ENCODE measurements at places on chromosomes 6 and 20.
A peak's percentile ranks its signal among the peaks of the same experiment; 100 is the strongest.

- no peak for DNase-seq
Observed at GRCh38 chr6:35857853-35858252, 52.7 kb downstream of the LHFPL5 start.

GRCh38 chr20:59664421-59664941 is 60.1 kb downstream of the PHACTR3 start:
- DNase-seq = no peak

DNA sequence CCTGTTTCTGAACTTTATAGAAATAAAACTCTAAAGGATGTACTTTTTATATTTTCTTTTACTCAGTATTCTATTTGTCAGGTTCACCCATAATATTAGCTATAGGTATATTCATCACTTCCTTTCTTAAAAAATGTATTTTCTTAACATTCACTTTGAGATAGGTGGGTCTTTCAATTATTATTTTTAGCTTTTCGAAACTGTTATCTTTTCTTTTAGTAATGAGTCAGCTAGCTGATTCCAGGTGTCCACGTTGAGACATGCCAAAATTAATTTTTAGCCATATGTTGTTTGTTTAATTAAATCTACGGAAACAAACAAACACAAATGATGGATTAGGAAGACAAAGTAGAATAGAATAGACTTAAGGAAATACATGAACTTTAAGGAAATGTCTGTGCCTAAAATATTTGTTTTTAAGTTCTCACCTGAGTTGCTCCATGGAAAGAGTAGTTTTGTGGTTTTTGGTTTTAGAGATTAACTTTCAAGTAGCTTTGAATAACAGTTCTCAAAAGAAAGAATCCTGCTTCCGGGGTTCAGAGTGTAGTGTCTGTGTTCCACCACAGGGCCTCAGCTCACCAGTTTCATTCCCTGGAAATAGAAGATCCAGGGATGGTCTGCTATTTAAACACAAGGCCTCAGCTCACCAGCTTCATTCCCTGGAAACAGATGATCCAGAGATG is 435.0 kb downstream of the HAO1 start:
- no peak for DNase-seq

- DNase-seq = peak; percentile 41
Observed at GRCh38 chr6:87473419-87473903, 687 bp downstream of the SLC35A1 start.

DNA sequence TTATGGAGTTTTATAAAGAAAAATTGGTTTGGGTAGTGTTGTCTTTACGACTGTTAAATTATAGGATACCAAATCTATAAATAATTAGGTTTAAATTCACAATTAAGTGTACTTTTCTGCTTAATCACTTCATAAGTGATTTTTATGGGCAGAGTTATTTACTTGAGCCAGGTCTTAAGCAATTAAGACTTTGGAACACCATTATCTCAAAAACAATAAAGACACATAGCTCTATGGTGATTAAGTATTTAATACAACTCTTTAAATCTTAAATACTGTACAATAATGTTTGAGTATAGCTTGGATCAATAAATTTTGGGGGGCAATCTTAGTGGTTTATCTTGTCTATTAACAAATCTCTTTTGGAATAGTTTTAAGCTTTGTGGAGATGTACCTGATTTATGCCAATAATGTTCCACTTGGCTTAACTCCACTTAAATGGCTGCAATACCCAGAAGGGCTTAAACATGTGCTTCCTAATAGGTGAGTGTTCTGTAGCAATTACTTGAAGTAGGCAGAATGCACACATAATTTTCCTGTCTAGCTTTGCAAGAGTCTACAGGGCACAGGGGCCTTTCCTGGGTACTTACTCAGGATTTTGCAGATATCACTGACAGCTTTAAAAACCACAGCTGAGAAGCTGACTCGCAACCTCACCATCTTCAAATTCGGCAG is 7.5 kb downstream of the FERMT1 start:
- DNase-seq = no peak

- no peak for DNase-seq
Observed at GRCh38 chr6:149031859-149032598, 285.2 kb downstream of the UST start.

- no peak for DNase-seq
Observed at GRCh38 chr6:167946604-167947003, 50.9 kb upstream of the KIF25 start.

GRCh38 chr20:46215913-46216707 is 92.2 kb downstream of the CDH22 start:
- no peak for DNase-seq

- DNase-seq = peak; percentile 56
Observed at GRCh38 chr6:13302751-13303667, 25.3 kb downstream of the TBC1D7 start.

DNA sequence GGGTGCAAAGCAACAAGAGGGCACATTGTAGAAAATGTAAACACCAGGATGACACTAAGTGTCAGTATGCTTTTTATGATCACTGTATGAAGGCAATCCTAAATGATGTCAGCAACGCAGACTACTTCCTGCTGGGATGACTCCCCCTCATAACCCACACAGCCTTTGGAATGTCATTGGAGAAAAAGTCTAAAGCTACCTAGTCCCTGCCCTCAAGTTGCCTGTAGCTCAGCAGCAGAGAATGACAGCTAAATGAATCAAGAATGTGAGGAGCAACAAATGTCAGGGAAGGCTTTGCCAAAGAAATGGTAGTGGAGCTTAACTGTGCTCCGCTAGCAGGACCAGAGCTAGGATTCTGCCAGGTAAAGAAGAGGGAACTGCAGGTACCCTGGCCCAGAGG is 555.6 kb downstream of the CD83 start:
- no peak for DNase-seq

DNA sequence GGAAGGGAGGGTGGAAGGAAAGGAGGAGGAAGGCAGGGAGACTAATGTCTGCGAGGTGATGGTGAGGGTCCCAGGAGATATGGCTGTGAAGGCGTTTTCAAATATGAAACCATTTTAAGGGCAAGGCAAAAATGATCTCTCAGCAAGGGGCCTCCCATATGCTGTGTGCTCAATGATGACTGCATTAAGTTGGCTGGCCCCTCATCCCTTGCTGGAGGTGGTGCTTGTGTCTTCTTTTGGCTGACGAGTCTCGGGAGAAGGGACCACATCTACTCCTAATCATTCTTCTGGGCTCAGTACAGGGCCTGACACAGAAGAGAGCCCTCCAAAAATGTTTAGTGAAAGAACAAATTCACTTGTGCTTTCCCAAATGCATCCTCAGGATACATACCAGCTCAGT is 23.0 kb upstream of the MRPS18A start:
- DNase-seq = no peak

- no peak for DNase-seq
Observed at GRCh38 chr6:158158123-158158522, 9.9 kb downstream of the SERAC1 start.

DNA sequence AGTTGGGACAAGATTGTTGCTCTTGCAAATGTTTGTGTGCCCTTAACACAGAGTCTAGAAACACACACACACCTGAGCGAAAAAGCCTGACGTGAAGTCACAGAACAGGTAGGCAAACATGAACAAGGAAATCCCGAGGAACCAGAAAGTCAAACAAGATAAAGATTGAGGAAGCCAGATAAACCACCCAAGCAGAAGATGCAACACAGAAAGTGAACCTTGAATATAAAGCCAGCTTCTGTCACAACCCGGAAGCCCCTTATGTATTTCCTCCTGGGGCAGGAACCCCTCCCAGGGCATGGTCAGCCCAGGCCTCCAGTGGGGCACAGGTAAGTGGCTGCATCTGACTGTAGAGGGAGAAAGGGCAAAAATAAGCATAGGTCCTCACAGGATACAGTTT is 158.2 kb upstream of the SUPT3H start:
- no peak for DNase-seq

GRCh38 chr6:136764517-136764993 is 27.7 kb downstream of the MAP3K5 start:
- no peak for DNase-seq

DNA sequence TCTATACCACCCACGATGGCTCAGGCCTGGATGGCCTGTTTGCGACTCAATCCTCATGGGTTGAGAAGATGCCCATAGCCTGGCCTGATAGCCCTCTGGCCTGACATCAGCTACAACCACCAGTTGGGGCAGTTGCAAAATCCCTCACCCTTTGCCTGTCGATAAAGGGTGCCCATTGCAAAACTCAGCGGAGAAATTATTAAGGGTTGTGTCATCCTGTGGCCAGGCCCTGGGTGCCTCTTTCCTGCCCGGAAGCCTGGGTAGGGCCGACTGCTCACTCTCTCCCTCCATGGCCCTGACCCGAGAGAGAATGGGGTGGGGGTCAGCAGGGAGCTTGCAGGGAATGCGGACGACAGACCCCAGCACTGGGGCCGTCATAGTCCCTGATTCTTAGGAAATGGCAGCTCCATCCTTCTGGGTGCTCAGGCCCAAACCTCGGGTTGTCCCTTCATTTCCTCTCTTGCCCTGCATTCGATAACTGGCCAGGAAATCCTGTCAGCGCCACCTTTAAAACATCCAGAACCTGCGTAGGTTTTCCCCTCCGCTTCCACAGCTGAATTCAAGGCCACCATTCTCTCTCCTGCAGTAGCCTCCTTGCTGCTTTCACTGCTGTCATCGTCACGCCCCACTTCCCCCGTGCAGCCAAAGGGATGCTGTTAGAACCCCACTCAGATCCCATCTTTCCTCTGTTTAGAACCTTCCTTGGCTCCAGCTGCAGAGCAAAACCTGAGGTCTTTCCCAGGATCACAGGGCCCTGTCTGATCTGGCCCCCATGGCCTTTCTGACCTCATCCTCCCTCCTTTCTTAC is 31.1 kb downstream of the CEBPB start:
- no peak for DNase-seq

GRCh38 chr6:89768324-89768723 is 51.3 kb downstream of the MDN1 start:
- DNase-seq = no peak

- DNase-seq = no peak
Observed at GRCh38 chr6:132132924-132133639, 181.9 kb upstream of the CCN2 start.

GRCh38 chr6:107692351-107692750 is 131.8 kb downstream of the SCML4 start:
- DNase-seq = no peak

GRCh38 chr6:134258849-134259306 is 59.0 kb downstream of the SGK1 start:
- DNase-seq = no peak

GRCh38 chr20:48186915-48187314 is 401.6 kb upstream of the SULF2 start:
- DNase-seq = no peak

- DNase-seq = peak; percentile 57
Observed at GRCh38 chr20:62730481-62730880, 21.8 kb downstream of the NTSR1 start.

- DNase-seq = no peak
Observed at GRCh38 chr6:167208819-167209576, 51.2 kb upstream of the GPR31 start.

GRCh38 chr6:96659084-96659845 is 96.3 kb downstream of the FHL5 start:
- no peak for DNase-seq

- no peak for DNase-seq
Observed at GRCh38 chr20:6940048-6940447, 172.6 kb downstream of the BMP2 start.

- no peak for DNase-seq
Observed at GRCh38 chr6:128491610-128492206, 28.7 kb downstream of the PTPRK start.

- DNase-seq = no peak
Observed at GRCh38 chr20:22807045-22807444, 222.7 kb upstream of the FOXA2 start.

- no peak for DNase-seq
Observed at GRCh38 chr20:52789716-52790115, 182.4 kb upstream of the TSHZ2 start.

DNA sequence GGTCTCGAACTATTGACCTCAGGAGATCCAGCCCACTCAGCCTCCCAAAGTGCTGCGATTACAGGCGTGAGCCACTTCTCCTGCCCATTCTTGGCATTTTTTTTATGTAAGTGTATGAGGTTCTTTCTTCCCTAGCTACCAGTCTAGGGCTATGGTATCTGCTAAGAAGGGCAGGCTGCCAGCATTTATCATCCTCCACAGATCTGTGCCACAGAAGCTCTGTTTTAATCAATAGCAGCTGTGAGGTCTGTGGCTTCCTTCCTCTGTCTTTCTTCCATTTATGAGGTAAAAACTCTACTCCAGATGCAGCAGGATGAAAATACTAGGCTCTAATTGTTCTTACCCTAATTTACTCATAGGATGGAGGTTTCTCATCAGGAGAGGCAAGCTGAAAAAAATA is 1382.4 kb upstream of the ADGRB3 start:
- DNase-seq = no peak

DNA sequence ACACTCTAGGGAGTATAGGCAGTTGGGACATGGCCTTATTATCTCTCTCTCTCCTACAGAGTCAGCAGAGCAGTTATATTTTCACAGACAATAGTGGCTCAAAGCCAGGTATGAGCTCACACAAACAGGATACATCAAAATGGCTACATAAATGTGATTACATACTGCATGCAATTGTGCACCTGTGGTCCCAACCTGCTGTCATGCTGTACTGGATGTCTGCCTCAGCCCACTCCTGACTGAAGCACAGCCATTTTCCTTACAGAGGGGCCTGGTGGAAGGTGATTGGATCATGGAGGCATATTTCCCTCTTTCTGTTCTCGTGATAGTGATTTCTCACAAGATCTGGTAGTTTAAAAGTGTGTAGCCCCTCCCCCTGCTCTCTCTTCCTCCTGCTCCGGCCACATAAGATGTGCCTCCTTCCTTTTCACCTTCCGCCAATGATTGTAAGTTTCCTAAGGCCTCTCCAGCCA is 37.0 kb upstream of the SAMHD1 start:
- DNase-seq = no peak

GRCh38 chr6:37538107-37538506 is 38.4 kb upstream of the CCDC167 start:
- no peak for DNase-seq

- peak; percentile 42 for DNase-seq
Observed at GRCh38 chr20:22490287-22491193, 93.8 kb downstream of the FOXA2 start.

DNA sequence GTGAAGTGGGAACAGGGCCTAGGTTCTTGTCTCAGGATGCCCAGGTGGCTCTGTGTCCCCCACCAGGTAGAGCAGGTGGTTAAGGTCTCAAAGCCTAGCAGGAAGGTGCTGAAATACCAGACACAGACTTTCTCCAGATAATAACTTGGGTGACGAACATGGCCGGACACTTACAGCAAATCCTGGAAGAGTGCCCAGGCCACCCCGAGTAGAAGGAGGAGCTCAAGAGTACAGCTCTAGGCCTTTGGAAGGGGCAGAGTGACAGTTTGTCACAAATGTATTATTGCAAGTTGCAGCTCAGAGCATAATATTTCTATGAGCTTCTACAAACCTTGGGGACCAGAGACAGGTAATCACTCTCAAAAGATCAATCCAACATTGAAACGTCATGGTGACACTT is 251.6 kb upstream of the SOX4 start:
- DNase-seq = no peak

DNA sequence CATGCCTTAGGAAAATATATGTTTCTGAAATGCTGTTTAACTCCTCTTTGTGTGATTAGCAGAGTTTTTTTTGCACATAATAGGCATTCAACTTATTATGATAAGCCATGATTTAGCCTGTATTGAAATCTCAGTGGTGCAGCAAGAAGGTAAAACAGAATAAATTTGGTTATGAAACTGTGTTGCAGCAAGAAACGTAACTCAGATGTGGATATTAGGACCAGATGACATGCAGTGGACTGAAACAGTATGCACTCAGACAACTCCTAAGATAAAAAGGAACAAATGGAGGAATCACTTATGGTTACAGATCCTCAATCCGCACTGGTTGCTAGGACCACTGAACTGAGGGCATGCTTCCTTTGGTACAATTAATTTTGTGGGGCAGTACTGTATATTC is 254.2 kb upstream of the HSF2 start:
- DNase-seq = no peak
